ENCODE measurements at places on chromosomes 3 and 15.

DNA sequence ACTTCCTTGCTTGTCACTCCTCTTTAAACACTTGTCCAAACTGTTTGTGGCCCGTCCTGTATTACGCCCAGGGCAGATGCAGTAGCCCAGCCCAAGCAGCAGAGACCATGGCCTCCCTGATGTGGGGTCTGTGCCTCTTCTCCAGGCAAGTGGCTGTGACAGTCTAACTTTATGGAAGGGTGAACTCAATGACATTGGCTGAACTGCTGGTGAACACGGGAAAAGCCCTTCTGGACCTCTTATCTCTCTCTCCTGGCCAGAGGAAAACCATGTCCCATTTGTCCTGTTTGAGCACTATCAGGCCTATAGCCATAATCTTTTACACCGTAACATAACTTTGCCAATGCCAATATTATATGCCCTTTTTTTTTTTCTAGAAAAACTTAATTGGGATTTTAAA, 67.6 kb downstream of the SMAD3 start:
- DNase-seq = no peak

DNA sequence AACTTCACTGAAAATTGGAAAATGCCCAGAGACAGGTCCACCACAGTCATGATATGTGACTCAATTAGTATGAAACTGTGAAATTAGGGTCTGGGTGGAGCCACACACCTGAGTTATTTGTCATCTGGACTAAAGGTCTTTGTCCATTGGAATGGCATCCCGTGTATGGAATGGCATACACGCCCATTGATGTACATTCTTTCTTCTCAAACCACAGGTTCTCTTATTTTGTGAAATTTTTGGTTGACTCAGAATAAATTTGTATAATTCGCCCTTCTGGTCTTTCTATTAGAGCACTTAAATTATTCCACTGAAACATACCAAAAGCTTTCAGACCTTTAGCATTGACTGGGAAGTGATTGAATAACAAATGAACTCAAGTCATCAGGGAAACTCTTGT, 66.8 kb upstream of the UBE2E1 start:
- DNase-seq = no peak

GRCh38 chr3:158407844-158408517, 163.0 kb upstream of the MLF1 start:
- DNase-seq = no peak

- no peak for DNase-seq
Observed at GRCh38 chr3:167913219-167913835, 177.8 kb downstream of the SERPINI1 start.

DNA sequence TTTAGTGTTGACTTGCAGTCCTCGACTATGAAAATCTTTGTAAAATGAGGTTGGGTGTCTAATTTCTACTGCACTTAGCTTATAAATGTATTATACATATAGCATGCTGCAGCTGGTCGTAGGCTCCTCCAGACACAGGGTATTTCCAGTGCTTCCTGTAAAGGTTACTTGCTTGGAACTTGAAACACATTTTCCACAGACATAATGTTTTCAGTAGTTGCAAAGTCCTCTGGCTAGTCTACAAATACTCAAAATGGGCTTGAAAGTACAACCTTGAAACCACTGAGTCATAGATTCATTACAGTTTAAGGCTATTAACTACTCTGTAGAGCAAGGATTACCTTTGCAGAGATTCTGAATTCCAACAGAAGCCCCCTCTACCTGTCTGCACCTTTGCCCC, 464.1 kb downstream of the RAP2B start:
- DNase-seq = no peak

GRCh38 chr3:23239211-23240068, 36.3 kb downstream of the UBE2E2 start:
- DNase-seq = no peak

GRCh38 chr3:124860599-124860998, 26.6 kb downstream of the ITGB5 start:
- DNase-seq = no peak

DNA sequence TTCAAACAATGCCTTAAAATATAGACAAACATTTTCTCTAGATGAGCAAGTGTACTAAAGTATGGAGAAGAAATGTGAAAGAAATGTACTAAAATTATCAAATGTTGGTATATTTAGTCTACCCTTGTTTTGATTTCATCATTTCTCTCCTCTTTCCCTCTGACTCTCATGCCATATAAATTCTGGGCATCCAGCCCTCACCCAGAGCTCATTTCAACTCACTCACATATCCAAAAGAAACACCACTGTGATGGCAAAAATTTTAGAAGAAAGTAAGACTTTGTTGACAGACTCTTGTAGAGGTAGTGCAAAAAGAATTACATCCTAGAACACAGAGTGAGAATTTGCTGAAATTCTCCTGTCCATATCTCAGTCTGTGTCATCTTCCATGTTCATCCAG, 377.8 kb upstream of the SUCLG2 start:
- DNase-seq = no peak

DNA sequence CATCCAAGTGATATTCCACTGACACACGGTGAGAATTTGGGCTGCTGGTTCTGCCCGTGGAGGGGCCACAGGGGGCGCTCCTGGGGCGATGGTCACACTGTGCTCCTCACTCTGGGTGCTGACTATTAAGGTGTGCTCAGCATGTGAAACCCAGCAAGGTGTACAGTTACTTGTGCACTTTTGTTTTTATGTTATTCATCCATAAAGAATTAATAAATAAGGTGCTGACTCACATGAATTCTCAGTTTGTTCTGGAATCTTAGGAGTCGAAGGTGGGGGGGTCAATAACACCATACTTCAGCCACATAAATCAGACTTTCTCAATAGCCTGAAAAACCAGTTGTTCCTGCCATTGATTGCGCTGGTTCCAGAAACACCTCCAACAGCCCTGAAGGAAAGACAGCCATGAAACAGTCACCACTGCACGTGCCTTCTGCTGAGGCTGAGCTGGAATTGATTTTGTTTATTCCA, 53.5 kb upstream of the SPATA12 start:
- no peak for DNase-seq

DNA sequence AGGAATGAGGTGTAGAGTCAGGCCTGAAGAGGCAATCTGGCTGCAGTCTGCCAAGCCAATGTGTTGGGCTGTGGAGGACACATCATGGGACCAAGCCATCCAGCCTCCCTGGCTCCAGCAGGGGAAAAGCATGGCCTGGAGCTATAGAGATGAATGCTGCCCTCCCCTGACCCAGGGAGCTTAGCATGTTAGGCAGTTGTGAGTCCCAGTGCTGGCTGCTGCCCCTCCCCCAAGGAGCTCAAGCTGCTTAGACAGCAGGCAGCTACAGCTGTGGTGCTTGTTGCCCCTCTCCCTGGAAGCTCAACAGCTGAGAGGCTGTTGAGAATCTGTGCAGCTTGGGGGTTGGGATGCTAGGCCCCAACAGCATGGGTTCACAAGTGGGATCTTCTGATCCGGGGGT, 85.6 kb upstream of the DNAJC19 start:
- DNase-seq = no peak

- no peak for DNase-seq
Observed at GRCh38 chr15:91249591-91249990, 149.5 kb downstream of the SV2B start.

DNA sequence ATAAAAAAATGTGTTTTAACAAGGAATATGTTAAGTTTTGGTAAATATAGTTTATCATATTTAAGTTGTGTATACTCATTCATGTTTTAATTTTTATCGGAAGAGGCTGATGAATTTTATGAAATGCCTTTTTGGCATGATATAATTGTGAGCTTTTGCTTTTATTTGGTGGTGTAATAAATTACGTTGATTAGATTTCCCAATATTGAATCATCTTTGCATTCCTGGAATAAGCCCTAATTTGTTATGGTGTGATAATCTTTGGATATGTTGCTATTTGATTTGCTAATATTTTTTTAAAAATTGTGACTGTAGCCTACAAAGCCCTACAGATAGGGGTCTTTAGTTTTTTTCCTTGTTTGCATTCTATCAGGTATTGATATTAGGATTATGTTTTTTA, 107.4 kb downstream of the IGF1R start:
- DNase-seq = no peak

DNA sequence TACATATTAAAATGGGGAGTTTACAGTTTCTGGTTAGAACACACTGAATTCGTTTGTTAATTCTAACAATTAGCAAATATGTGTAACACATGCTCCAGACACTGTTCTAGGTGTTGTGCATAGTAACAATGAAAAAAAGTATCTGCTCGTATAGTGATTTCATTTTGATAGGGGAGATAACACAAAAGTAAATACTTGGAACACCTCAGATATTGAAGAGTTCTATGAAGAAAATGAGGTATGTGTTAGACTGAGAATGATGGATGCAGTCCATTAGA, 6.8 kb upstream of the TMF1 start:
- DNase-seq = no peak

DNA sequence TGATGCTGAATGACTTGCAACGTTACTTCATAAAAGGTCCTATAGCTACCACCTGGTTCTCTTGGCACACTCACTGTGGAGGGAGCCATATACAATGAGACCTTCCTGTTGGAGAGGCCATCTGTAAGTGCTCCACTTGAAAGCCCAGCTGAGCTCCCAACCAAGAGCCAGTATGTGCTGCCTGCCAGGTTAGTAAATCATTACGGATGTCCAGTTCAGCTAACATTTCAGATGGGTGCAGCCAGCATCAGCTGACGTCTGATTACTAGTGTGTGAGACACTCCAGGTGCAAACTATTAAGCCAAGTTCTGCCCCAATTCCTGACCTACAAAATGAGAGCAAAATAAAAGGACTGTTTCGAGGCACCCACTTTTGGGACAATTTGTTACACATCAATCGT, 274.4 kb upstream of the ROBO2 start:
- no peak for DNase-seq

- DNase-seq = no peak
Observed at GRCh38 chr3:167723872-167724271, 10.8 kb downstream of the PDCD10 start.

GRCh38 chr3:171177056-171177455, 150.5 kb upstream of the SLC2A2 start:
- DNase-seq = no peak

DNA sequence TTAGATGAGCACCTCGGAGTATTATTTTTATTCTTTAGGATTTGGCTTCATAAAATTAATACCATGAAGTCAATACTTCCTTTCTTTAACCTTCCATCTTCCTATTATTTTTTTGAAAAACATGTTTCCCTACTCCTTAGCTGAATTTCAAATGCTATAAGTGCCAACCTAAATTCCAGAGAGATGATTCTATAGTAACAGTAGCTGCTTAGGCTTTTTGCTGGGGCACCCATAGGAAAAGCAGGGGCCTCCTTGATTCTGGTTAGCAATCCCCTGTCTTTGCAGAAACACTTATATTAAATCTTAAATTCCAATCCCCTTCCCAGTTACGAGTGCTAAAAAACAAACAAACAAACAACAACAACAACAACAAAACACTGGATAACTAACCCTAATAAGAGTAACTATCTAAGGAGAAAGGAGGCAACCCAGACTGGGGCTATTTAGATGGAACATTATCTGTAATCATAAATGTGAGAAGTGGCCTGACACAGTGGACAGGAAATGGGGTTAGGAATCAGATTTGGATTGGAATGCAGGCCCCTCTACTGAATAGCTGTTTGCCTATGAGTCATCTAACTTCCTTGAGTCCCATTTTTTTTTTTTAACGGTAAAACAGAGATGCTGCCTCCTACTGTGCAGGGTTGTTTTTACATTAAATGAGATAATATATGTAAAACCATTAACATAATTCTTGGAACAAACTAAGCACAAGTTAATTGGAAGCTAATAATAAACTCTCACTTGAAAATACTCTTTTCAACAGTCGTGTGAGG, 148.1 kb downstream of the WDR72 start:
- no peak for DNase-seq

- no peak for DNase-seq
Observed at GRCh38 chr3:73781541-73781940, 156.8 kb upstream of the PDZRN3 start.
